ENCODE measurements at places on chromosomes 3 and 15. TPM values are rescaled to one million over a fixed set of nuclear protein-coding genes. Genes with fewer than 3 reads are reported as not detected.

- no peak for DNase-seq
Observed at GRCh38 chr3:4494895-4495264, 1.7 kb downstream of the ITPR1 start.

The TNNC1 gene
- 5.5 TPM for total RNA-seq

GRCh38 chr3:5022966-5023776, 43.9 kb downstream of the BHLHE40 start:
- DNase-seq = peak; percentile 88

The SPATA12 gene
- not detected for total RNA-seq

- no peak for DNase-seq
Observed at GRCh38 chr15:54456413-54456812, 478.2 kb downstream of the UNC13C start.

DNA sequence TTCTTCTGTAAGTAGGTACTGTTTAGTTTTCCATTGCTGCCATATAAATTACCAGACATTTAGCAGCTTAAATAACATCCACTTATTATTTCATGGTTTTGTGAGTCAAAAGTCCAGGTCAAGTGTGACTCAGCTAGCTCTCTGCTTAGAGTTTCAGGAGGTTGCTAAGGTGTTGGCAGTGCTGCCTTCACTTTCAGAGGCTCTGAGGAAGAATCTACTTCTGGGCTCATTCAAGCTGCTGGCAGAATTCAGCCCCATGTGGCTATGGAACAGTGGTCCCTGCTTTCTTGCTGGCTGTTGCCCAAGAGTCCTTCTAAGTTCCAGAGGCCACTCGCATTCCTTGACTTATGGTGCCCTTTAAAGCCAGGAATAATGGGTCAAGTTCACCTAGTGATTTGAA, 4.5 kb downstream of the CFAP44 start:
- DNase-seq = no peak

- DNase-seq = no peak
Observed at GRCh38 chr15:76359152-76359551, 22.6 kb downstream of the ISL2 start.

GRCh38 chr15:23750179-23750578, 63.1 kb upstream of the NDN start:
- no peak for DNase-seq

The C2CD4B gene
- total RNA-seq = 2.0 TPM

DNA sequence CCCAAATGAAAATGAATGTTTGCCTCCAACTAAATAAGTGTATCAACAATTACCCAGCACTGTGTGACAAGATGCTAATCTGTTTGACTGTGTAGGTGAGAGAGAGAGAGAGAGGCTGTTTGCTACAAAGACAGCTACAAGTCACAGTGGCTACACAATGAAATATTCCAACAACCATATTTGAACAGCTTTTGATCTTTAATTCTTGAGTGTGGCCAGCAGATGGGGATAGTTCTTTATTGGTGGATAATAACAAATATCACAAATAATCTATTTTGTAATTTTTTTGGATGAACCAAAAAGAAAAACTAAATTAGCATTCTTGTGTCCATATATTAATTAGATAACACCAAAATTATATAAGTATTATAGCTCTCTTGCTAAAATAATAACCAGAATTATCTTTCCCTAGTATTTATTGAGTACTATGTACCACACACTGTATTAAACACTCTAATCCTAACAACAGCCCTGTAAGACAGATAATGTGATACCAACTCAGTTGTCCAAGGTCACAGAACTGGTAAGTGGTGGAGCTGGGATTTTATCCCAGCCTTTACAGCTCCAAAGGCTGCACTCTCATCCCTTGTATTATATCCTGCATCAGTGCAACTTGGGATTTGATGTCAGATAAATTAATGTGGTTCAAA, 61.9 kb upstream of the C3orf80 start:
- DNase-seq = no peak

- DNase-seq = no peak
Observed at GRCh38 chr3:3127432-3128010, 781 bp downstream of the TRNT1 start.

DNA sequence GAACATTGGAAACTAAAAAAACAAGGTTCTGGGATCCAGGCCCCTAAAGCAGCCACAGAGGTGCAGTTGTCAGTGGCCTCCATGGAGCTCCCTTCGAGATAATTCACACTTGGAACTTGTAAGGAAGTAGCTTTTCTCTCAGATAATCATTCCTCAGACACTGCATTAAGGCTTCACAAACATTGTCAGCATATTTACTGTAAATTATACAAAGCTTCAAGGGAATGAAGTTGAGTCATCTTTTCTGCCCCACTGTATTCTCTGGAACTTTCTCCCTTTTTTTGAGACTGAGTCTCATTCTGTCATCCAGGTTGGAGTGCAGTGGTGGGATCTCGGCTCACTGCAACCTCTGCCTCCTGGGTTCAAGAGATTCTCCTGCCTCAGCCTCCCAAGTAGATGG, 7.1 kb downstream of the BLOC1S6 start:
- no peak for DNase-seq

The RBP2 gene
- total RNA-seq = not detected

The SKOR1 gene
- total RNA-seq = 0.76 TPM

- no peak for DNase-seq
Observed at GRCh38 chr3:12193485-12194165, 34.9 kb upstream of the TIMP4 start.

DNA sequence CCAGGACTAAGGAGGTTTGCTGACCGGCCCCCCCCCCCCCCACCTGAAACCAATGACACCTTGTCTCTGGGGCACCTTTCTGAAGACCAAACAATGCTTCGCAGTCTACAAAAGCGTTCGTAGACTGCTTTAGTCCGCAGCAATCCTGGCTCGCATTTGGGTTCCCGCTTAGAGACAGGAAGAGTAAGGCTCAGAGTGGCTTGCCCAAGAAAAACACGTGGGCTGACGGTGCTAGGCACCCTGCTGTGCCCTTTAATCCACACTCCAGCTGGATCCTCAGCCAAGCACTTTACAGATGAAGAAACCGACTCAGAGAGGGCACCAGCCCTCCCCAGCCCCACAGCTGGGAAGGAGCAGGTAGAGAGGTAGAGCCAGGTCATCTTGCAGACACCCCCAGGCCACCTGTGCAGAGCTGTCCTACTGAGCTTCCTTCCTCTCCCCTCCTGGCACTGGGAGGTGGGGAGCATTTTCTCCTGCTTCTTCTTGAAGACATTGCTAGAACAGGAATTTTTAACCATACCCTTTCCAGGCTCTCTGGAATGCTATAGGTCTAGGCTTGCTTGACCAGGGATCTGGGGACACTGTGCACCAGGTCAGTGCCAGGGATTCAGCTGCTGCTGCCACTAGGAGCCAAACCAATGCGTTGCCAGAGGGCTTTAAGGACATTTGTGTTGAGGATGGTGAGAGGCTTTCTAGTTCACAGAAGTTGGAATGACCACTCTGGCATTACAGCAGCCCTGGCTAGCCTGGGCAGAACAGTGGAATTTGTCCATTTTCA, 1.0 kb upstream of the KLF15 start:
- DNase-seq = peak; percentile 67

GRCh38 chr3:109234300-109234699, 82.0 kb downstream of the DPPA2 start:
- DNase-seq = no peak

GRCh38 chr15:48413304-48413703, 82.1 kb downstream of the DUT start:
- DNase-seq = no peak

GRCh38 chr3:108130236-108130635, 39.4 kb upstream of the CD47 start:
- no peak for DNase-seq

DNA sequence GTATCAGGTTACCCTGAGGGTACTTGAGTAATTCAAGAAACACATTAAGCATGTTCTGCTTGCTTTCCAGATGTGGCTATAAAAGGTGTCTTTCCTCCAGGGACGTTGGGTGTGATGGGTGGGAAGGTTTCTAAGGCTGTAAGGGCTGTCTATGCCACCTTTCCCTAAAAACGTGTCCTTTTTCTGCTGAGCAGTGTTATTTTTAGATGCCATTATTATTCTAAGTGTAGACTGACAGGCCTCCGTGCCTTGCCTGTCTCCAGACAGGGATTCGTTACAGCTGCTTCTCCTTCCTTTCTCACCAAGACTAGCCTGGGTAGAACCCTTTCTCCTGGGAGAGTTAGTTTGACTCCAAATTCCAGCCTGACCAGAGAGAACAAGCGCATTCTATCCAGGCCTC, 26.8 kb upstream of the RHO start:
- DNase-seq = no peak

- DNase-seq = no peak
Observed at GRCh38 chr3:183272791-183273190, 19.7 kb downstream of the B3GNT5 start.

DNA sequence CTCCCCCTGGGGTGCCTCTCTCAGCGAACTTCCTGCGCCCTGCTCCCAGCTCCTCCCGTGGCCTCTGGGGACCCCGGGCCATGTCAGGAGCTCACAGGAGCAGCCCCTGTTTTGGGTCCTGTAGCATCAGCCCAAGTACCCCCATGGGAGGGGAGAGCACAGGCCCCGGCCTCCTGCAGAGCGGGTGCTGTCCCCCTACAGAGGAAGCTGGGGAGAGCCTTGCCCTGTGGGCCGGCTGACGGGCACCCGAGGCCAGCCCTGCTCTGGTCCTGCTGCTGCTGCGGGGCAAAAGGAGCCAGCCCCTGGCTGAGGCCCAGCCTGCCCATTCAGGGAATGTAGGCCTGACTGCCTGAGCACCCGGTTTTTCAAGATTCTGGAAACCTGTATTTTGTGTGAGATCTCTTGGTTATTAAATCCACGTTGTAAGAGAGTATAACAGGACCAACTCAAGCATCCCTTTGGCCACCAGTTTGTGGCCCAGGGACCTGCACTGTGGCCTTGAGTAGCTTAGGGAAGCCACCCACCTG, 12.4 kb downstream of the PLXNA1 start:
- DNase-seq = no peak

DNA sequence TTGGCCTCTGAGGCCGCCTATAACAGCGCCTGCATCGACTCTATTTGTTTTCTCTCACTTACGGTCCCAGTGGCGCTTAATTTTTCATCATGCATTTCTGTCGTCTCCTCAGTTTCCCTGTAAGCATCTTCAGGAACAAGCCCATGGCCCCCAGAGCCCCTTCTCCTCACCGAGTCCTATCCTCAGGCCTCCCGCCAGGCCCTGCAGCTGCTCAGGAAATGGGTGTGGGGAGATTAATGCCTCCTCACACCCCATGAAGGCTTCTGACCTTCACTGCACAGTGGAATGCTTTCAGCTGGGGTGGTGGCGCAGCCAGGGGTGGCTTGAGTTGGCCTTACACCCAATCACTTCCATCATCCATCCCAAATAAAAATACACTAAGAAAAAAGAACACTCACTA, 260.4 kb downstream of the FAM43A start:
- no peak for DNase-seq

- no peak for DNase-seq
Observed at GRCh38 chr15:38883987-38884386, 319.4 kb upstream of the RASGRP1 start.

- no peak for DNase-seq
Observed at GRCh38 chr3:157981819-157982218, 124.4 kb downstream of the SHOX2 start.

- peak; percentile 22 for DNase-seq
Observed at GRCh38 chr3:16334909-16335308, 69.9 kb downstream of the OXNAD1 start.

The SNRK gene
- 34.8 TPM for total RNA-seq

DNA sequence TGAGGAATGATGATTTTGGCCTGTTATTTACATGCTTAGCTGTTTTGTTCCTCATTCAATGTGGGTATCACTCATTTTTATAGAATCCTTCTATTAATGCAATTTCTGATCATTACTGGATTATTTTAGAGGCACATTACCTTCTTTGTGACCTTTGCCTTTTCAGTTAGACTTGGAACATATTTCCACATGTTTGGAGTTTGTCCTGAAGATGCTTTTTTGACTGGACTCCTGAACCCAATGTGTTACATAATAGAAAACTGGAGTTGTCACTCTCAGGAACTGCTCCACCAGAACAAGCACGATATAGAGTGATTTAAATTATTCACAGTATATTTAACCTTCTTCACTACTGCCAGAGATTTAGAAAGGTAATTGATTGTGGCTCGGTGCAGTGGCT, 59.5 kb downstream of the TP63 start:
- no peak for DNase-seq

The PTH1R gene
- total RNA-seq = 5.8 TPM

DNA sequence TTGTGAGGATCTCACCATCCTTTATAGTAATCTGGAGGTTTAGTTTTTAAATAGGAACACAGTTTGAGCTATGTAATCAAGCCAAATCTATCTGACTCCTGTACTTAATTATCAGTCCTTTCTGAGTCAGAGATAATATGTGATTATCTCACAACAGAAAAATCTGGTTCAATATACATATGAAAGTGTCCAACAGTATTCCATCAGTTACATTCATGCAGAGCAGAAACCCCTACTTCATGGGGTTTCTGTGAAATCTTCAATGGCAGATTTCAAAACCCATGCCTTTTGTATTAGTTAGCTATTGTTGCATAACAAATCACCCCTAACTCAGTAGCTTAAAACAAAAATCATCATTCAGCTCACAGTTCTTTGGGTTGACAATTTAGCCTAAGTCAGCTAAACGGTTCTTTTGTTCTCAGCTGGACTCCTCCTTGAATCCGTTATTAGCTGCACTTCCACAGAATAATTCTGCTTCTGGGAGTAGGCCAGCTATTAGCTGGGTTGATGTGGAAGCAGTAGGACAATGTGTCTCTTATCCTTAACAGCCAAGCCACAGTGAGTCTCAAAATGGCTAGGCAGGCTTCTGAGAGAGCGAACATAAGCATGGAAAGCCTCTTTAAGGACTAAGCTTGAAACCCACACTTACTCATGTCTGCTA, 42.9 kb upstream of the ARPP21 start:
- DNase-seq = no peak
